ENCODE measurements at places on chromosomes 16 and 17.

- DNase-seq: no peak
Observed at GRCh38 chr17:73437826-73438225, 126.0 kb upstream of the CDC42EP4 start.

DNA sequence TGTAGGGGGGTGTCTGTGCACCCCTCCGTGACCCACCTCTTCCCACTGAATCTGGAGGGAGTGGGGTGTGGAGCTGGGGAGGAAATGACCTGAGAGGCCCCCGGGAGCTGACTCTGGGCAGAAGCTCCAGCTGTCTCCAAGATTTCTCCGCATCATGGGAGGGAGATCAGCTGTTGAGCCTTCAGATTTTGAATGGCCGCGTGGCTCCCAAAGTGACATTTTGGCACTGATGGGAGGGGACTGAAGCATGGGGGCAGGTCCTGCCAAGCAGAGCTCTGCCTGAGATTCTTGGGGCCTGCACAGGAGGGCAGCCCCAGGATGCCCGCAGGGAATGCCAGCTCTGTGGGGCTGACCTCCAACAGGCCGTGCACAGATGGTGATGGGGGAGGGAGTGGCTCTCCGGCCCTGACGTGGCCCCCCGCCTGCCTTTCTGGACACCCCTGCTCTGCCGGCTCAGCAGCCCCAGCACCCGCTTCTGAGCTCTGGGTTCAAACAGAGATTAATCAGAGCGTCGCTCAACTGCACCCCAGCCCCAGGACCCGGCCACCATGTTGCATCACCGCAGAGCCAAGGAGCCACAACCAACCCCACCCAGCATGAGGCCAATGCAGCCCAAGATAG lies 25.3 kb upstream of the UBE2I start:
- DNase-seq: no peak

DNA sequence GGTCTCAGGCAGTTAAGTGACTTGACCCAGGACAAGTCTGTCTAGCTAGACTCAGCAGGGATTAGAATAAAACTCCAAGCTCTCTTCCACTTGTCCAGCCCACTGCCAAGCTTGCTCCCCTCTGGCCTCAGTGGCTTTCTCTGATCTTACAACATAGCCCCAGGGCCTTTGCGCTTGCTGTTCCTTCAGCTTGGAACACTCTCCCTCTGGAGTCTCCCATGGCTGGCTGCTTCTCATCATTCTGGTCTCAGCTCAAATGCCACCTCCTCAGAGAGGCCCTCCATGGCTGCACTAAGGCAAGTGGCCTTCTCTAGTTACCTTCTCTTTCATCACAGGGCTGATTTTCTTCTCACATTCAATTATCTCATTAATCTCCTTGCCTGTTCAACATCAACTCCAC lies 1.1 kb downstream of the TVP23A start:
- DNase-seq: no peak

- no peak for DNase-seq
Observed at GRCh38 chr17:333626-334396, 18.8 kb downstream of the RPH3AL start.

DNA sequence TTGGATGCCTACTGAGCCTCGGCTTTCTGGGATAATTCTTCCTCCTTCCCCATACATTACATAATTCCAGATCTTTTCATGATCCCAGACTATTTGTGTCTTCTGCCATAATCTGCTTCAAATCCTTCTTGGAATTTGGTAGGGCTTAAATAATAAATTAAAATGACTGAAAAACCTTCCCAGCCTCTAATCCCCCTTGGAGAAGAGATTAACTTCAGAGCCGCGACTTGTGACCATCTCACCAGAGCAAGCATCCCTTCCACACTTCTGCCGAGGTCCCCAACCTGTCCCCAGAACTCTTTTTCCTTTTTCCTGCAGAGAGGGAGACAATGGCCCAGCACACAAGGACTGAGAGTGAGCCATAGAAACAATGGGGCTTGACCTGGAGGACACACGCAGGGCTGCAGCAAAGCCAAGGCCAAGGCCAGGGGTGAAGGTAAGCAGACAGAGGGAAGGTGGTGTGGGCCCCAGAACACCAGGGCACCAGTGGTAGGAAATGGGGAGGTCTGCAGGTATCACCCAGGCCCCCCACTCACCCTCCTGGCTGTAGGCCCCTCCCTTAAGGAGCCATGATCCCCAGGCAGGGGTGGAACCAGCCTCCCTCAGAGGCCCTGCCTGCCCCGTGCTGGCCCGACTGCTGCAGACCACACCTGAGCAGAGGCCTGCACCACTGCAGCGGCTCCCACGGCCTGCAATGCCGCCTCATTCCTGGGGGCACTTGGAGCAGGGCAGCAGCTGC lies 9.6 kb upstream of the BCAR1 start:
- DNase-seq: no peak

DNA sequence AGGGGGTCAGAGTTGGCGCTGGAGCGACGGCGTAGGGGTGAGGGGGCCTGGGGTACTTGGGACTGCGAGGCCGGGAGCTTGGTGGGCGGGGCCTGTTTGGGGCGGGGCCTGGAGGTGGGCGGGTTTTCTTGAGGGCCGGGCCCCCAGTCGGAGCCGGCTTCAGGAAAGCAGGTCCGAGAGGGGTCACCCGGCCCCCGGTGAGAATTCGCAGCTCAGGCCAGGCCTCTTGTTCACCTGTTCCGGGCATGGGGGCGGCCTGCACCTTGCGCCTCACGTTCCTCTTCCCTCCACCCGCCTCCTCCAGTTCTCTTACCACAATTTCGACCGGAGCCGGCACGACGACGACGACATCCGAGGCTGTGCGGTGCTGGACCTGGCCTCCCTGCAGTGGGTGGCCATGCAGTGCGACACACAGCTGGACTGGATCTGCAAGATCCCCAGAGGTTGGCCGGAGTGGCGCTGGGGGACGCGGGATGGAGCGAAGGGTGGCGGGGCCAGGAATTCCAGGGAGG lies 52.5 kb downstream of the MRC2 start:
- DNase-seq: no peak

GRCh38 chr17:59365383-59365981 lies 34.0 kb downstream of the YPEL2 start:
- DNase-seq: no peak

DNA sequence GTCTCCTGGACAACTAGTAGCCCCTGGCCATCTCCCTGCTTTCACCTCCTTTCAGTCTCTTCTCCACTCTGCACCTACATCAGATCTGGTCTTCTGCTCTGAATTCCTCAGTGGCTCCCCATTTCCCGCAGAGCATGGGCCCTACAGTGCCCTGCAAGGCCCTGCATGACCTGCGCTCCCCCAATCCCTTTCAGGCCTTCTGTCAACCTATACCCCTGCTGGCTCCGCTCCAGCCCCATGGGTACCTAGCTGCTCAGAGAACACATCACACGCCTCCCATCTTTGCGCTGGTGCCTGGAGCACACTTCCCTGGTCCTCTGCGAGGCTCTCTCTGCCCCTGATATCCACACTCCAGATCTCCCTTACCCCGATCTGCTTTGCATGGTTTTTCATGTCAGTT lies 145.2 kb downstream of the KATNIP start:
- DNase-seq: no peak

DNA sequence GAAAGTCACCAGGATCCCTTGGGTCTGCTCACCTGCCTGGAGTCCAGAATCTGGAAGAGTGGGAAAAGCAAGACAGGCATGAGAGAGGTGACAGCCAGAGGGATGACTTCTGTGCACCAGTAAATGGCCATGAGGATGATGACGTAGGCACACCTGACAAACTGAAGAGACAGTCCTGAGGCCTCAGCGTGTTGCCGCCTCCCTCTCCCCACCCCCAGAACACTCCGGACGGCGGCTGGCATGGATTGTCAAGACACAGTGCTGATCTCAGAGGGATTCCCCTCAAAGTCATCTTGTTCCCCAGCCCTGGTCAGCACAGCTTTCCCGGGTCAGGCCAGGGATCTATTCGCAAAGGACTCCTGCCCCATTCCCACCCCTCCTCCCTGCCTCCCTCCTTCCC lies 6.2 kb downstream of the SLC13A5 start:
- DNase-seq: no peak

DNA sequence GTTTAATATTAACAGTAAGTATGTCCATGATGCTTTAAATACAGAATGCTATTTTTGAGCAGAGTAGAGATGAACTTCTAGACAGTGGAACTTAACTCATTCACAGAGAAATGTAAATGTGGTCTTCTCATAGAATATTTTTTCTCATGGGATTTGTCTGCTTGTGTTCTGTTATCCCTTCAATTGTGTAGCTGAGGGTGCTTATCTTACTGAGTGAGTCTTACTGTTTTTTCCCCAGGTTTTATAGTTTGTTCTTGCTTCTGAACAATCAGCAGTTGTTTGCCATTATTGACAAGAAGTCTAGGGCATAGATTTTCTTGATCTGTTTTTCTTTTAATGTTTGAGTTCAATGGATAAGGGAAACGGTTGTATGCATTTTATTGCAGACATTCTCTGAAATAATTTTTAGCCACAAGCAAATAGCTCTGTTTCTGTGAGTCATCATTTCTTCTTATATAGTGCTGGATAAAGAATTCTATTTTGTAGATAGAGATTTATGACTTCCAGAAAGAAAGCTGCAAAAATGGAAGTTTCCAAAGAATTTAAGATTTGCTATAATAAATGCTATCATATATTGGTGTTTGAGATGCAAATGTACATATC lies 60.5 kb downstream of the NF1 start:
- no peak for DNase-seq

DNA sequence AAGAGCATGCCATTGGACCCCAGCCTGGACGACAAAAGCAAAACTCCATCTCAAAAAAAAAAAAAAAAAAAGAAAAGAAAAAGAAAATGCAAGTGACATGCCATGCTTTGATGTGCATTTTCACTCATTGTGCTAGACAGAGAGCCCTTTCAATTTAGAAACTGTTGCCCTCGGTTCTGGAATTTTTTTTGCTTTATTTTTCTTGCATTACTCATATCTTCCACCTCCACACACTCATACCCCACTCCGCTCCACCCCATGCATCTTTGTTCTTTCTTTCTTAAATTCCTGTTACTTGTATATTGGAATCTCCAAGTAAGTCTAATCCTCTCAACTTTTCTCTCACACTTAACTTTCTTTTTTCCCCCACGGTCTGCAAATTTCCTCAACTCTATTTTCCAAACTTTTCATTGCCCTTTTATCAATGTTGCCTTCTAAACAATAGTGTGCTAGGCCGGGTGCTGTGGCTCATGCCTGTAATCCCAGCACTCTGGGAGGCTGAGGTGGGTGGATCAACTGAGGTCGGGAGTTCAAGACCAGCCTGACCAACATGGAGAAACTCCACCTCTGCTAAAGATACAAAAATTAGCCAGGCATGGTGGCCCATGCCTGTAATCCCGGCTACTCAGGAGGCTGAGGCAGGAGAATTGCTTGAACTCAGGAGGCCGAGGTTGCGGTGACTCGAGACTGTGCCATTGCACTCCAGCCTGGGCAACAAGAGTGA lies 16.8 kb upstream of the SUZ12 start:
- no peak for DNase-seq

- DNase-seq: no peak
Observed at GRCh38 chr16:79497606-79498350, 102.8 kb downstream of the MAF start.

DNA sequence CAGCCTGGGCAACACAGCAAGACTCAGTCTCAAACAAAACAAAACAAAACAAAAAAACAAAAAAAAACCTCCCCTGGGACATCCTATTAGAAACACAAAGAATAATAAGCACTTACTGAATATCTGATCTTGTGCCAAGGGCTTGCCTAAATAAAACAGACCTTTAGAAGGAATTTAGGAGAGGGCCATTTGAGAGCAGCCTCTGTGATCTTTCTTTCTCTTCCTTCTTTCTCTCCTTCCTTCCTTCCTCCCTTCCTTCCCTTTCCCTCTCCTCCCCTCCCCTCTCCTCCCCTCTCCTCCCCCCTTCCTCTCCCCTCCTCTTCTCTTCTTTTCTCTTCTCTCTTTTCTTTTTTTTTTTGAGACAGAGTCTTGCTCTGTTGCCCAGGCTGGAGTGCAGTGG lies 12.3 kb downstream of the ITGAL start:
- DNase-seq: no peak

GRCh38 chr16:83995754-83996153 lies 27.7 kb downstream of the NECAB2 start:
- DNase-seq: no peak

DNA sequence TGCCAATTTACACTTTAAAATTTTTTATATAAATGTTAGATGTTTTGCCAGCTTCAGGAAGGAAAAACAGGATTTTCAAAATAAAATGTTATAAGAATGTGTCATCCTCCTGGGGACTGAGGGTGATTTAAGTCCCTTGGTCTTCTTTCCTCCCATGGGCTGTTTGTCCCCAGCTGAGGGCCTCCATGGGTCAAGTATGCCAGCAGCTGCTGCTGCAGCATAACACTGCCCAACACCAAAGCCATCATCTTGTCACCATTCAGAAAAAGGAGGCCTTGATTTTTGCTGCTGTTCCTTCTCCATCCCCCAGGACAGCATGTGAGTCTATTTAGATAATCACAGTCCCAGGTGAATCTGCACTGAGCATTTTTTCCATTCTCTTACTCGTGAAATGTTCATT lies 188.5 kb downstream of the LGALS9B start:
- no peak for DNase-seq

- DNase-seq: no peak
Observed at GRCh38 chr17:42153919-42154742, 658 bp downstream of the RAB5C start.

DNA sequence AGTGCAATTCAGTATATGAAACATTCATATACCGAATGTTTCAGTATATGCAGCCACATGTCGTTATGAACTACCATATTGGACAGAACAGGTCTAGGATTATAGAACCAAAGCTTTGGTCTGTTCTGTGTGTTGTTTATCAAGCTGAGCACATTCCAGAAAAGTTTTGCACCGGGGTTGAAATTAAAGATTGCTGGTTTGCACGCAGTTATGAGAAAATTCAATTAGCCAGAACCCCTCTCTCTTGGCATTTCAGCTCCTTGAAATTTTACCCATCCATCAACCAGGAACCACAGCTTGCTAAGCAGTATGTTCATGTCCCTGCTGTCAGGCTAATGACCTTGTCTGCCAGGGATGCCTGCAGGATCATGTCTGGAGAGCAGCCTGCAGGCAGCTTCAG lies 9.5 kb downstream of the KRT32 start:
- no peak for DNase-seq

GRCh38 chr17:38352245-38353085 lies 821 bp downstream of the SOCS7 start:
- no peak for DNase-seq

DNA sequence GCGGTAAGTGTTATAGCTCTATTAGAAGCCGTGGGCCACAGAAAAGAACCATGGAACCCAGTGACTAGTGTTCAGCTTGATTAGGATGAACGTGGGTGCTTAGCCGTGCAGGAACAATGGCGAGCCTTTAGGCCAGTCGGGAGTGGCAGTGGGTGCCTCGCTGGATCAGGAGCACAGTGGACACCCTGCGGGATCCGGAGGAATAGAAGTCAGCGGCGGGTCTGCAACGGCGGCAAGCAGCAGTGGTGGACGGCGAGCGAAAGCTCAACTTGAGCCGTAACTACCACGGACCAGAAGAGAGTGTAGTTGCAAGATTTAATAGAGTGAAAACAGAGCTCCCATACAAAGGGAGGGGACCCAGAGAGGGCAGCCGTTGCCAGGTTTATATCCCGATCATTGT lies 37.3 kb upstream of the CDH15 start:
- DNase-seq: no peak

GRCh38 chr17:49209061-49209571 lies 1.3 kb downstream of the GNGT2 start:
- no peak for DNase-seq

- DNase-seq: no peak
Observed at GRCh38 chr17:40993084-40993483, 880 bp downstream of the KRTAP3-3 start.

- no peak for DNase-seq
Observed at GRCh38 chr16:24984903-24985675, 30.1 kb downstream of the ARHGAP17 start.

GRCh38 chr16:70582280-70582978 lies 58.8 kb downstream of the SF3B3 start:
- no peak for DNase-seq
